Suppressor macrophage treated with lipopolysaccharide for 4 hours (primary cell): ENCODE measurements at places on chromosomes 4 and X.

GRCh38 chr4:108155373-108155772, 13.4 kb downstream of the LEF1 start:
- DNase-seq, result no peak

DNA sequence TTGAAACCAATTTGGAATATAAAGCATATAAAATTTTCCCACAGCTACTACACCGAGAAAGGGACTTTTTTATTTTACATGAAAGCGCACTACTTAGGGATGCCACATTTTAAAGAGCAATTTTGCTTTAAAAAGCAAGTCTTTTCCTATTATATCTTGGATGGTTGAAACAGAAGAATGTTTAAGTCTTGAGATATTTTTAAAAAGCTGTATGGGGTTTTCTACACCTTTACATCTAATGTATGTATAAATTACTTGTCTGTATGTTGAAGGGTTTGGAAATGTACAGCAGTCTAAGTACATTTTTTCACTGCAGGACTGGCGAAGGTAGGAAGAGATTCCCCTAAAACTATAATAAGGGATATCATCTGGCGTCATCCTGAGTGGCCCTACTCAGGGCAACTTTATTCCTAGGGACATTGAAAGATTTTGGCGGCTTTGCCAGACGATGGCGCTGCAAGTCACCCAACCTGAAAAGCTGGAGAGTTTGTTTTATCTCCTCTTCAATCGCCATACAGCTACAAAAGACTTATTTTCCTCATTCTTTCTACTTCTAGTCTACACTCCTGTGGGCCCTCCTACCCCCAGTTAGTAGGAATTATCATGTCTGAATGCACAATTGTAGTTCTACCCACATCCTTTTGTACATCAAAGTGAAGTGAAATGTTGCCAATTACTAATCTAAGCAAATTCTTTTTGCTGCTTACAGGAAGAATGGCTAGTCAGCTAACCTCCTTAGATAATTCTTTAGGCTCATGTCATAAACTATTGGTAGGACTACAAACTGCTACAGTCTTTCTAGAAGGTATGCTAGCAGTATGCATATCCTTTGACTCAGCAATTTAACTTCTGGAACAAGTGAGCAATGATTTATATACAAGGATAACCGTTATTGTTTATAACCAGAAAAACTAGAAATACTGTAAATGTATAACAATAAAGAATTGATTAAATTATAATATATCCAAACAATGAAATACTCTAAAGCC, 782 bp upstream of the NEK1 start:
- DNase-seq, result peak; percentile 77

DNA sequence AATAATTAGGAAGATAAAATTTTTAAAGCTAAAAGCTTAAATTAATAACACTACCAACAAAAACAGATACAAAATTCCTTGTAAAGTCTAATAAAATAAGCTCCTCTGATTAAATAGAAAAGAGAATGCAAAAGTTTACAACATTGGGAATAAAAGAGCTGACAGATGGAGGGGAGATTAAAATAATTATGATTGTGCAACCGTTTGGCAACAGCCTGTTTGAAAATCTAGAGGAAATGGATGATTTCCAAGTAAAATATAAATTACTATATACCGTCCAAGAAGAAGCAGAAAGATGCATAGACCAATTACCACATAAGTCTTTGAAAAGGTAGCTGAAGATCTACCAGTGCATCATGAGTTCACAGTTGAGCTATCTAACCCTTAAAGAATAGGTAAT, 46.4 kb upstream of the VBP1 start:
- DNase-seq, result no peak

DNA sequence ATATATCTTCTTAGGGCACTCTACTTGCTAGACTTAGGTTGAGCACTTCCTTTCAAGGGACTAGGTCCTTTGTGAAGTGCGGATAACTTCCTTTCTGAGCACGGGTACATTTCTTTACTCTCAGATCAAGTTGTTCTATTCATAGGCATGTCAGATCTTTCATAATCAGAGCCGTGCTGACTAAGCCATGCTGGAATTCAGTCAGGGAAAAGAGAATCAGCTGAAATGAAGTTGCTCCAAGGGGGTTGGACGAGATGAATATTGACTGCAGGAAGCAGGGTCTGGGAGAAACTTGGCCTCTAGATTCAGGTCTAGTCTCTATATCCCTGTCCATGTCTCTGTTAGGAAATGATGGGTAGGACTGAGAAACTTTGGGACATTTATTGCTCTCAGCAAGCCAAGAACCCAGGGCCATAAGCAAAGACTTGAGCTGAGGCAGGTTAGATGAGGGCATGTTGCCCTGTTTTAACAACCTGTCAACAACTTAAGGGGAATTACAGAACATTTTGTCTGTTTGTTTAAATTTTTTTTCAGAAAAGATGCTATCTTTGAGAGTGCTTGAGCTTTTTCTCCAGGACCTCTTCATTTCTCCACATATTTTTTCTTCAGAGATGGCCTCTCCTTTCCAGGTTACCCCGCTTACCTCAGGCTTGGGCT, 28.3 kb downstream of the AREG start:
- no peak for DNase-seq

GRCh38 chr4:145804116-145804515, 124.2 kb downstream of the C4orf51 start:
- peak; percentile 59 for DNase-seq

DNA sequence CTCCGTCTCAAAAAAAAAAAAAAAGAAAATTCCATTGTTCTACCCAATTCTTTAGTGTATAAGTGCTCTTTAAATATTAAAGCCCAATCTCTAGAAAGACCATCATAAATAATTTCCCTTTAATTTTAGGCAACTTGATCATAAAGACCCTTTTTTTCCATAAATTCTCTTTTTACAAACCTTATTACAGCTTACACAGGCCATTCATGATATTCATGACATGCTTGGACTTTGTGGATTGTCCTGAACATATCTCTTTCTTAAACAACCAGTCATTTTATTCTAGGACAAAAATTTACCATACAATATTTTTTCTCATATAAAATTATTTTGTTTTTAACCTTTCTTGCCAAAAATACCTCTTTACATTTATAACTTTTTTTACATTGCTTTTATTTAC, 30.5 kb downstream of the TLR8 start:
- DNase-seq, result no peak

GRCh38 chr4:8182858-8183725, 16.0 kb upstream of the SH3TC1 start:
- no peak for DNase-seq

- no peak for DNase-seq
Observed at GRCh38 chrX:129590596-129590995, 50.5 kb downstream of the OCRL start.

- no peak for DNase-seq
Observed at GRCh38 chr4:77347351-77347966, 190.5 kb downstream of the CCNG2 start.

DNA sequence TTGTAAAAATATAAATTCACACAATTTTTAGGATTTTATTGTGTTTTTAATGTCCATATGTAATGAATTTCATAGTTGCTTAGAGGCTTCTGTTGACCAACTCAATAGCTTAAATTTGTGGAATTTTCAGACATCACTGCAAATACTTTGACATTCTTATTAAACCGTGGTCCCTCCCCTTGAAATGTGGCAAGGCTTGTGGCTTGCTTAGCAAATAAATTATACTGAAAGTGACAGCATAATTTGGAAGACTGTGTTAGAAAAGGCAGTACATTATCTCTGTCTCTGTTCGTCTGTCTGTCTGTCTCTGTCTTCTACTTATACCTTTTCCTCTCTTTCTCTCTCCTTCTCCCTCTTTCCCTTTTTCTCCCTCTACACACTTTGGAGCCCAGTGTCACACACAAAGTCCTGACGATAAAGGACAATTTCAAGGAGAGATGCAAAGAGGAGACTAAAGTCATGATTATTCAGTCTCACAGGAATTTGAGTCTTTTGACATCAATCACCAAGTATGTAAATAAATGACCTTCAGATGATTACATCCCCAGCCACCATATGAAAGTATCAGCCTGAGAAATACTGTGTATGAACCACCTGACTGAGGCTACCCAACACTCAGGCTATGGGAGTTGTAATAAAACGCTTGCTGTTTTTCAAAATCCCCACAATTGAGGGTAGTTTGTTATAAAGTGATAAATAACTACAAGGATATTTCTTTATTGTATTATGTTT, 21.0 kb upstream of the UGT2B7 start:
- DNase-seq, result no peak

DNA sequence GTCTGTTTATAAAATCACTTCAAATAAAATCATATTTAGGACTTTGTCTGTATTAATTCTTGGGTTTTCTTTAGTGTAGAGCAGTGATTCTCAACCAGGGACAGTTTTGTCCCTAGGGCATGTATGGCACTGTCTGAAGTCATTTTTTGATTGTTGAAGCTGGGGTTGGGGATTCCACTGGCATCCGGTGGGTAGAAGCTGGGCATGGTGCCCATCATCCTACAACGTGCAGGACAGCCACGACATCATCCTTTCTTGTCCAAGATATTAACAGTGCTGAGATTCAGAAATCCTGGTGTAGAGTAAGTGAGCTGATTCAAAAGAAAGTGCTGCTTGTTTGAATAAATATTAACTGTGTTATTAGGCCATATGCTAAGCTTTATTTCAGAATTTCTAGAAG, 28.6 kb downstream of the DCLK2 start:
- DNase-seq, result no peak
